CD4-positive, alpha-beta T cell treated with Interleukin-2 at 100 ng/mL for 4 hours (primary cell): ENCODE measurements at places on chromosomes 7 and 10.

- DNase-seq, result no peak
Observed at GRCh38 chr7:81527651-81528050, 242.2 kb downstream of the HGF start.

GRCh38 chr10:102450374-102451104 is 804 bp downstream of the C10orf95 start:
- DNase-seq, result peak; percentile 91

DNA sequence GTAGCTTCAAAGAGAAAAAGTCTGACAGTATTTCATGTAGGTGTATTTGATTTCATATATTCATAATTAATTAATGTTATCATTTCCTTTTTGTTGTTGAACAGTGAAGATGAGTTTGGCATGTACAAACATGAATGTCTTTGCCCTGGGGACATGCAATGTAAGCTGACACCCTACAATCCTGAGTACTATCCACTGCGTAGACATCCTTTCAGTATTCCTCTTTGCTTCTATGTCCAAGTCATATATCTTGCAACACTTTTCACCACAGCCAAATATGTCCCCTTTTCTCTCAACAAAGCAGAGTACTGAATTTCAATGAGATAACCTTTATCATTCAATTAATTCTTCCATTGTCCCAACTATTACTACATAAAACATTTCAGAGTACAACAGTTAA is 93.6 kb downstream of the GPR37 start:
- DNase-seq, result no peak

GRCh38 chr7:94656658-94656924 is 658 bp upstream of the SGCE start:
- no peak for DNase-seq

DNA sequence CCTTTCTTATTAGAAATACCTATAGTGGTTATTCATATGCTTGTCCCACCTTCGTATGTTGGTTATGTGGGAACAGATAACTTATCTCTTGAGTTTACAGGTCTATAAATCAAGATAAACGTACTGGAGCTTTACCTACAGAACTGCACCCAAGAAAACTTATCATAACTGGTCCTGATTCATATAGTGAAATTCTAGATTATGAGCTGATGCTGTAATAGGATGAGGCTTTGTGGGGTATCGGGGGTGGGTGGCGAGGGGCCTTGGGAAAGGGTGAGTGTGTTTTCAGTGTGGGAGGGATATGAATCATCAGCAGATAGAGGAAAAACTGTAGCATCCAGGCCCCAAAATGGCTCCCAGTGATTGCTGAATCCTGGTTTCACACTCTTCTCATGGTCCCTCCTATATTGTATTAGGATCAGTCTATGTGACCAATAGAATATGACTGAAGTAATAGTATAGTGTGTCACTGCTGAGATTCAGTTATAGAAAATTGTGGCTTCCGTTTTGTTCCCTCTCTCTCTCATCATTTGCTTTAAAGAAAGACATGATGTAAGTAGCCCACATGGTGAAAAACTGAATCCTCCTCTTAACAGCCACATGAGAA is 706.8 kb upstream of the LRRTM3 start:
- no peak for DNase-seq

DNA sequence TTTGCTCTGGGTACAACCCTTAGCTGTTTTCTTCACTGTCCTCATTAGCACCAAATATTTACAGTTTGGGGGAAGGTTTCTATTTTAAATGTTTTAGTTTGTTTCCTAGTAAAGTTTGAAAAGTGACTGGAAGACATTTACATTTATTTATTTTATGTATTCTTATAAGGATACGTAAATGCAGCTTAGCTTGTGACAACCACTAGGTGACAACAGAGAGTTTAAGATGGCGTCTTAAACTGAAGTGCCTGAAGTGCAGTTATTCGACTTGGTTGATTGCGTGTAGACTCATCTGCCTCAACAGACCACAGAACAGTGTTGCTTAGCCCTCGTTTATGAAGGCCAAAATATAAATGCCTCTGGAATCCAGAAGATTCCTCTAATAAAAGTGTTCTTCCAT is 378.2 kb upstream of the MYO3A start:
- DNase-seq, result no peak

- no peak for DNase-seq
Observed at GRCh38 chr7:24440892-24441291, 132.4 kb upstream of the PALS2 start.

GRCh38 chr7:81990395-81990794 is 220.5 kb upstream of the HGF start:
- DNase-seq, result no peak

DNA sequence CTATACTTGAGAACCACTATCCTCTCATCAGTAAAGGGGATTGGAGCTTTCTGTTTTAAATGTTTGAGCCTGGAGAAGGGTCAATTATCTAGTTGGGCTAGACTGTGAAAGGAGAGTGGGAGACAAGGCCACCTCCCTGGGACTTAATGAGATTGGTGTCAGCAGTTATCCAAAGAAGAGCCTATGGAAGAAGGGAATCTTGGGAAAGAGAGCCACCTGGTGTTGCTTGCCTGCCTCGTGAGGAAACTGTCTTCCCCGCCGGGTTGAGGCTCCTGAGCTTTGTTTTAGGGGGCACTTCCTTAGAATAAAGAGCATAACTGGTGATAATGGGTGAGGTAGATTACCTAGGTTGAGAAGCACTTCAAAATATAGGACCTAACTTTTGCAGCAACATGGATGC is 32.0 kb upstream of the ABCB4 start:
- no peak for DNase-seq

- no peak for DNase-seq
Observed at GRCh38 chr7:128447941-128448564, 7.6 kb upstream of the HILPDA start.

DNA sequence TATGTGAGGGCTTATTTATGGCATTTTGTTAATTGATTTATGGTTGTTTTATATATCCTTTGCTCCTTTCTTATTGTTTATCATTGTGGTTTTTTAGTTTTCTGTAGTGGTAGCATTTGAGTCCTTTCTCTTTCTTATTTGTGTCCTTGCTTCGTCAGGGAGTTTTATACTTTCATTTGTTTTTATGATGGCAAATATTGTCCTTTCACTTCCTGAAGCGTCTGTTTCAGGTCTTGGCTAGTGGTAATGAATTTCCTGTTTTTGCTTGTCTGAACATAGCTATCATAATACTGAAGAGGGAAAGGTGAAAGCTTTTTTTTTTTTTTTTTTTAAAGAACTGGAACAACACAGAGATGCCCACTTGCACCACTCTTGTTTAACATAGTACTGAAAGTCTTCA is 228.2 kb downstream of the ATRNL1 start:
- no peak for DNase-seq

GRCh38 chr7:2487586-2488271 is 11.5 kb upstream of the GRIFIN start:
- no peak for DNase-seq

GRCh38 chr7:12884033-12884432 is 196.6 kb downstream of the ARL4A start:
- DNase-seq, result no peak

DNA sequence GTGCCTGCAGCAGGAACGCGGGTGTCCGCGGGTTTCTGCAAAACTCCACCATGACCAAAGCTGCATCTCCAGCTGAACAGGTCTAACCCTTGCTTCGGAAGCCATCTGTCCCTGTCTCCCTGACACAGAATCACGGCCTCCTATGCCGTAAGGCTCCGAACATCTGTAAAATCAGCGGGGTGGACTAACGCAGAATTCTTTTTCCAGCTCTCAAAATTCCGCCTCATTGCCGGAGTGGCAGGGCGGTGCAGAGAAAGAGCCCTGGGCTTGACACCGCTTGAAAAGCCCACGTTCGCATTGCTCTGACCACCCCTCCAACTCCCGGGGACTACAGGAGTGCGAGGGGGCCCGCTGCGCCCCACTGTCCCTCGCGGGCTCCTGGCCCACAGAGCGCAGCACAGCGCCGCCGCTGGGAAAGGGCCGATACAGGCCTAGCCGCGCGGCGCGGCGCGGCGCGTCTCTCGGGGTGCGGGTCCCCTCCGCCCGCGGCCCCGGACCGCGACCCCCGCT is 409 bp downstream of the DNMBP start:
- no peak for DNase-seq

DNA sequence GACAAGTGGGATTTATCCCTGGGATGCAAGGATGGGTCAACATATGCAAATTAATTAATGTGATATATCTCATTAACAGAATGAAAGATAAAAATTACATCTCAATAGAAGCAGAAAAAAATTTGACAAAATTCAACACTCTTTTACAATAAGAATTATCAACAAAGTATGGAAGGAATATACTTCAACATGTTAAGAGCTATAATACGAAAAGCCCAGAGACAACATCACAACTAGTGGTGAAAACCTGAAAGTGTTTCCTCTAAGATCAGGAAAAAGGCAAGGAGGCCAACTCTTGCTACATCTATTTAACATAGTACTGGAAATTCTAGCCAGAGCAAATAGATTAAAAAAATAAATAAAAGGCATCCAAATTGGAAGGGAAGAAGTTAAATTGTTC is 970.0 kb upstream of the POT1 start:
- no peak for DNase-seq

- DNase-seq, result no peak
Observed at GRCh38 chr10:35961501-35961900, 319.4 kb upstream of the FZD8 start.

GRCh38 chr10:22447068-22447467 is 101.8 kb downstream of the SPAG6 start:
- DNase-seq, result no peak

- DNase-seq, result no peak
Observed at GRCh38 chr7:80923211-80923612, 4.4 kb upstream of the SEMA3C start.

GRCh38 chr7:37297546-37297945 is 151.1 kb downstream of the ELMO1 start:
- DNase-seq, result no peak

DNA sequence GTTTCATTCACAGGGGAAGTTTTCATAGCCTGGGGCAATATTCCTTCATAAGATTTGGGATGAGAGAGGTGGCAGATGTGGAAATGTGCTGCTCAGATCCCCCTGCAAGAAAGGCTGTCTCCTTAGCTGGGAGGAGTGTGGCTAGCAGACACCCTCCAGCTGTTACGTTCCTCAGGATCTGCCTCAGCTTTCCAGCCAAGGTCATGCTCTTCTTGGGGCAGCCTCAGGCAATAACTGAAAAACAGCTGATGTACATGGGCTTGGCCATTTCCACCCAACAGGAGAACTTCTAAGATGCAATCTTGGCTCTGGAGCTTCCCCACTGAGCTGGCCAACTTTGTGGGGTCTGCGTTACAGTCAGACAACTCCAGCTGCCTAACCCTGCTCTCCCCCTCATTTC is 51.3 kb upstream of the SEPTIN7 start:
- no peak for DNase-seq

DNA sequence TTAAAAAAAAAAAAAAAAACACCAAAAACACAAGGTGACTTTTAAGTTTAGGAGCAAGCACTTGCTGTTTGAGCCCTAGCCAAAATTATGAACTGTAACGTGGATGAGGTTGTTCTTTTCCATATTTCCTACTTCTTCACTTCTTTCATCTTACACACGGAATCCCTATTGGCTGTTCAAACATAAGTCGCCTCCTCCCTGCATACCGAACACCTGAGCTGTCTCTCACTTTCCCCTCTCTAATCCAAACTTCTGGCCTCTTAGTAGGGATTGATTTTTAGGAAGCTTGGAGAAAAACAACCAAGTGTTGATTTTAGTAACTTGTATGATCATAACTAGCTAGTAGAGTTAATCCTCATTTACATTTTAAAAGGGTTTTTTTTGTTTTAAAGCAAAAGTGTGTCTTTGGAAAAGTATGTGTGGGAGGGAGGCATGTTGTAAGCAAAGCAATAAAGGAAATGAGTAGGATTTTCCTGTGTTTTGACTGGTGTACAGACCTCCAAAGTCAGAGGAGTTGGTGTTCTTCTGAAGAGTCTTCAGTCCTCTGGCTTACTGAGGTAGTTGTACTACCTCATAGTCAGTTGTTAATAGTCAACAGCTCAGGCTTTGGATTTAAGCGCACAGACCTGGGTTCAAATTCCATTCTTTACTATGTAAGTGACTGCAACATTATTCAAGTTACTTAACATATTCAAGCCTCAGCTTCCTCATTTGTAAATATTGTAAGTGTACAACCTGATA is 39.3 kb downstream of the RABGEF1 start:
- DNase-seq, result no peak

DNA sequence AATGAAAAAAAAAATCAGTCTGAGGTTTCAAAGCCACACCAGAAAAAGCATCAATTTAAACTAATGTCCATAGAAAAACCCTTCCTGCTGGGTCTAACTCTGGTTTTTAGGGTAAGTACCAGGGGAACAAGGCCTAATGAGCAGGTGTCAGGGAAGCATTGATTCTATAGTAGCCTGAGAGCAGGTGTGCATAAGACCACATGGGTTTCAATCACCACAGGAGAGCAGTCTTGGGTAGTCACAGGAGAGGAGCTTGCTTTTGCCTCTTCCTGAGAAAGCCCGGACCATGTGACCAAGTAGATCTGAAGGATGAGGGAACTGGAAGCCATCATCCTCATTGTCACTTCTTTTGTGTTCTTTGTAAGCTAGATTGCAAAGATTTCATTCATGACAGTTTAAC is 66.3 kb upstream of the AGK start:
- no peak for DNase-seq

- DNase-seq, result no peak
Observed at GRCh38 chr10:68133523-68133922, 24.2 kb downstream of the MYPN start.

GRCh38 chr7:131642429-131642828 is 86.0 kb upstream of the PODXL start:
- DNase-seq, result no peak

DNA sequence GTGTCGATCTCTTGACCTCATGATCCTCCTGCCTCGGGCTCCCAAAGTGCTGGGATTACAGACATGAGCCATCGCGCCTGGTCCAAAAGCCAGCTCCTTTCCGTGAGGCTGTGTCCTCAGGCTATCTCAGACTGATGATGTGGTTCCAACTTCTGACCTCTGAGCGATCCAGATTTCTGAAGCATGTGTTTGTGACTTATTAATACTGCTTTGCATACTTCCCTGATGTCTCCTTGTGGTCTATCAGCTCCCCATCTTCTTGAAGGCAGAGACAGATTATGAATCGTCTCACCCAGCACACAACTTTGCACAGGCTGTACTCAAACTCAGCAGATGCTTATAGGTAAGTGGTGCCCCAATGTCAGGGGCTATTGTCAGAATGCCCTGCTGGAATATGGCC is 2.0 kb upstream of the PLPP4 start:
- DNase-seq, result no peak

DNA sequence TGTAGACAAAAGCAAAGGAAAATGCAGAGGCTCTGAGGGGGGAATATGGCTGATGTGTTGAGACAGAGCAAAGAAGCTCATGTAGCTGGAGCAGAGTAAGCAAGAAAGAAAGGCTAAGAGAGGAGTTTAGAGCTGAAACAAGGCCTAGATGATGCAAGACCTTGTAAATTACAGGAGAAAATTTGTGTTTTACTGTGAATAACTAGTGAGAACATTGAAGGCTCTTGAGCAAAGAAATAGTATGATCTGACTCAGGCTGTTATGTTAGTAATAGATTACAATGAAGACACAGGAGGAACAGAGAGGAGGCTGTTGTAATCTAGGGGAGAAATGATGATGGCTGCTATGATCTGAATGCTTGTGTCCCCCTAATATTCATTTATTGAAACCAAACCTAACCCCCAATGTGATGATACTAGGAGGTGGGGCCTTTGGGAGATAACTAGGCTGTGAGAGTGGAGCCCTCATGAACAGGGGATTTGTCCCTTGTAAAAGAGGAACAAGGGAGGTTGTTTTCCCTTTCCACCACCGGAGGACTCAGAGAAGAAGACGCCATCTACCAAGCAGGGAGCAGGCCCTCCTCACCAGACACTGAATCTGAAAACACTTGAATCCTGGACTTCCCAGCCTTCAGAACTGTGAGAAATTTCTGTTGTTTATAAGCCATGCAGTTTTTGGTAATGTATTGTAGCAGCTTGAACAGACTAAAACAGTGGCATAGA is 394.9 kb downstream of the HTR7 start:
- DNase-seq, result no peak
